ENCODE measurements at places on chromosomes 7 and 10.

GRCh38 chr10:23918839-23919238 lies 290.1 kb upstream of the KIAA1217 start:
- DNase-seq = no peak

DNA sequence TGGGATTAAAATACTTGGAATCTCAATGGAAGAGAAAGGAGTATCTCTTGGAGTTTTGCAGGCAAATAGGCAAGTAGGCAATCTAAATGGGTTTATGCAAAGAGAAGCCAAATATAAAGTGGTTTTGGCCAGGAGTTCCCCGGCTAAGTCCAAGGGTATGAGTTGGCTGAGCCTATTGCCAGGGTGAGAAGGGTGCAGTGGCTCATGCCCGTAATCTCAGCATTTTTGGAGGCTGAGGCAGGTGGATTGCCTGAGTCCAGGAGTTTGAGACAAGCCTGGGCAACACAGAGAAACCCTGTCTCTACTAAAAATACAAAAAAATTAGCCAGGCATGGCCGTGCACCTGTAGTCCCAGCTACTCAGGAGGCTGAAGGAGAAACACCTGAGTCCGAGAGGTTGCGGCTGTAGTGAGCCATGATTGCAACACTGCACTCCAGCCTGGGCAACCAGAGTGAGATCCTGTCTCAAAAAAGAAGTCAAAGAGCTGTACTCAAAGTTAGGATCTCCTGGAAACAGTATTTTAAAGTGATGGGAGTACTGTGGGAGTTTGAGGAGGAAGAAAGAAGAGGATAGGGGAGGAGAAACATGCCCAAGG lies 130.4 kb upstream of the RAB18 start:
- DNase-seq = no peak

GRCh38 chr7:1745576-1746490 lies 75.8 kb downstream of the ELFN1 start:
- DNase-seq = no peak

DNA sequence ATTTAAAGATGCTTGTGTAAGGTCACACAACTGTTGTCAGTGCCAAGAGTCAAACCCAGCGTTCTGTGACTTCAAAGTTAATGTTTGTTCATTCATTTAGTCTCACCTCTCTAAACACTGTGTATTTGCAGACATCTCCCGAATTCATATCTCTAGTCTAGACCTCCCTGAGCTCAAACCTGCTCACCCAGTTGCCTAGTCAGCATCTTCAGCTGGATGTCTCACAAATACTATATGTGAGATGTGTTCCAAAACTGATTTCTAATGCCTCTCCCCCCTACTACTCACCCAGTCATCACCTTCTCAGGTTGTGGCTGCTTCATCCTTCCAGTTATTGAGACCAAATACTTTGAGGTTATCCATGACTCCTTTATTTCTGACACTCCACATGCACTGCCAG lies 91.4 kb downstream of the ST7 start:
- no peak for DNase-seq

DNA sequence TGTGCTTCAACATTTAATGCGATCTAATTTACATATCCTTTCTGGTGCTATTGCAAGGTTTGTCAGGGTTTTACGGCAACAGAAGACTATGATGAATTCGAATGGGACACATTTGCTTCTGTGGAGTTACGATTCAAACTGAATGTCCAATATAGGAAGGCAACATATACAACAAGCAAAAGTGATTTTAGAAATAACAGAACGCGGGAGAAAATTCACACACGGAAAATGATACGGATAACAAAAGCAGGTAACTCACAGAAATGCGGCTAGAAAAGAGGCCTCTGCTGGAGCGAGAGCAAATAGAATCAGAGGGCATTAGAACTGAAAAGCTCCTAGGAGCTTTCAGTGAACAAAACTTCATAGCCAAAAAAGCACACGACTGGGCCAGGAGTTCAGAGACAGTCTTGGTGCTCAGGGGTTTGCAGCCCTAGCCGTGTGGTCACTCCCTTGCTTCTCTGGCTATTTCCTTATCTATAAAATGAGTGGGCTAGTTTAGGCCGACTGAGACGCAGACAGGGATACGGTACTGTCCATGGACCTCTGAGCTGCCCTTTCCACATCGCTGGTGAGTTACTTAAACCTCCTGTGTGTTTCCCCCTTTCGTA lies 557 bp upstream of the TAX1BP1 start:
- DNase-seq = no peak

DNA sequence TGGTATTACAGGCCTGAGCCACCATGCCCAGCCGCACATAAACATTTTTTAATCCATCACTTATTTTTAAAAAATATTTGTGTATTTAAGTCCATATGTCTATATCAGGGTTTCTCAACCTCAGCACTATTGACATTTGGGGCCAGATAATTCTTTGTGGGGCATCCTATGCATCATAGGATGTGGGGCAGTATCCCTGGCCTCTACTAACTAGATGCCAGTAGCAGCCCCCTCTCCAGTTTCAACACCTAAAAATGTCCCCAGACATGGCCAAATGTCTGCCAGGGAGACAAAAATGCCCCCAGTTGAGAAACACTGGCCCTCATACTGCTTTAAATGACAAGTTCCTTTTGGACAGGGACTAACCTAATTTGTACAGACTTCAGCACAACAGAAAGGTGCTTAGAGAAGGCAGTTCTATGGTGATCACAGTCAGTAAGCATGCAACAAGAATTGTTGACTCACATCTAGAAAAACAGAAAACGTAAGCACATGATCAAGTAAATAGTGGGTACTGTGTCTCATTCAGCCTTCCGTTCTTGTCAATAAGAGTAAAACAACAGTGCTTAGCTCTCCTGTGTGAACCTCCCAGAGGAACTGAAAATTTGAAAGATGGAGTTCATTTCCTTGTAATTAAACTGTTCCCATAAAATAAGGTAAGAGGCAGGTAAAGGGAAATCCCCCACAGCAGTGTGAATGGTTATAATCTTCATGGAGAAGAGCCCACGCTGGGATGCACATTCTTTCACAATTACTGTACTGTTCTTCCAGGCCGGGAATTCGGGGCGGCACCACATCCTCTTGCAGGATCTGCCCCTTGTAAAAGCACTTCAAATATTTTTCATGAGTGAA lies 17.3 kb upstream of the ADRB1 start:
- no peak for DNase-seq

- DNase-seq = peak; percentile 99
These were observed 3.5 kb downstream of the MXI1 start for GRCh38 chr10:110210674-110211464.

DNA sequence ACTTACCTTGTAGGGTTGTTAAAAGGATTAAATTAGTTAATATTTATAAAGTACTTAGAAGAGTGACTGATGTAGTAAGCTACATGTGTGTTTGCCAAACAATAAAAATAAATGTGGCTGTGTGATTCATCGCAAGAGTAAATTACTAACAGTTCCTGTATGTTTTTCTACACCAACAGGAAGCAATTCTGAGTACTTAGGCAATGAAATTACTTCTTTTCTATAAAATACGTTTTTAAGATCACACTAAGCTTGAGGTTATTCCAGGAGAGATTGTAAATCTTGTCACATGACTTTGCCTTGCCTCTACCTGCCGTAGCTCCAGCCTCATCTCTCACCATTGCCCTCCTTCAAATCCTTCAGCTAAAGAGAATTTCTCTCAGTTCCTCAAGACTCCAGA lies 18.1 kb upstream of the GSTK1 start:
- DNase-seq = no peak

GRCh38 chr10:29714096-29714874 lies 79.5 kb upstream of the SVIL start:
- peak; percentile 37 for DNase-seq

Data from HFF-Myc (cell line).